GM23248 (cell line): ENCODE measurements at places on chromosomes 13 and 19. TPM values are rescaled to one million over a fixed set of nuclear protein-coding genes. Genes with fewer than 3 reads are reported as not detected.

SHANK1 gene
- 2.7 and 7.1 TPM in 2 replicates for total RNA-seq

ZNF730 gene
- total RNA-seq, result 0.22 and 0.76 TPM in 2 replicates

ADGRE3 gene
- not detected in 2 replicates for total RNA-seq

TBXA2R gene
- 0.76 TPM in 1 of 2 replicates, not detected in the other for total RNA-seq

ZNF208 gene
- under 0.01 TPM in 1 of 2 replicates, not detected in the other for total RNA-seq

CNN2 gene
- total RNA-seq, result 239 and 244 TPM in 2 replicates

TRPC4 gene
- 8.6 and 10.5 TPM in 2 replicates for total RNA-seq

GRCh38 chr19:8367327-8368001 is 3.5 kb downstream of the ANGPTL4 start:
- H3K27ac ChIP-seq, result no peak overlapping the region; the same call in 1 of the 2 replicates
- peak; percentile 92 for DNase-seq
- H3K36me3 ChIP-seq, result no peaks in the 10 kb centered on the region
- H3K4me1 ChIP-seq, result peaks cover 25% of the 10 kb centered on the region
- peak overlapping the region; percentile 53 for H3K4me3 ChIP-seq

- no peak overlapping the region for H3K27ac ChIP-seq
- H3K4me3 ChIP-seq, result no peak overlapping the region
- H3K27me3 ChIP-seq, result no peaks in the 10 kb centered on the region
- H3K36me3 ChIP-seq, result no peaks in the 10 kb centered on the region
These were observed 556.5 kb upstream of the GPC6 start for GRCh38 chr13:92670096-92670495.

- no peaks in the 10 kb centered on the region for H3K4me1 ChIP-seq
- no peaks in the 10 kb centered on the region for H3K27me3 ChIP-seq
- H3K4me3 ChIP-seq, result no peak overlapping the region
- H3K36me3 ChIP-seq, result no peaks in the 10 kb centered on the region
- no peak overlapping the region for H3K27ac ChIP-seq
These were observed 59.9 kb downstream of the ABCC4 start for GRCh38 chr13:95241321-95241720.

- H3K27me3 ChIP-seq, result no peaks in the 10 kb centered on the region
- DNase-seq, result peak; percentile 19
- H3K36me3 ChIP-seq, result no peaks in the 10 kb centered on the region
- no peak overlapping the region for H3K4me3 ChIP-seq
- H3K27ac ChIP-seq, result no peak overlapping the region
These were observed 1124.9 kb downstream of the EFNB2 start for GRCh38 chr13:105410602-105411001.

- H3K36me3 ChIP-seq, result no peaks in the 10 kb centered on the region
- no peaks in the 10 kb centered on the region for H3K27me3 ChIP-seq
- H3K4me3 ChIP-seq, result no peak overlapping the region
- H3K4me1 ChIP-seq, result peaks cover 10% of the 10 kb centered on the region
- DNase-seq, result peak; percentile 44
- no peak overlapping the region for H3K27ac ChIP-seq
These were observed 343.9 kb downstream of the OXGR1 start for GRCh38 chr13:96650301-96650886.

DNA sequence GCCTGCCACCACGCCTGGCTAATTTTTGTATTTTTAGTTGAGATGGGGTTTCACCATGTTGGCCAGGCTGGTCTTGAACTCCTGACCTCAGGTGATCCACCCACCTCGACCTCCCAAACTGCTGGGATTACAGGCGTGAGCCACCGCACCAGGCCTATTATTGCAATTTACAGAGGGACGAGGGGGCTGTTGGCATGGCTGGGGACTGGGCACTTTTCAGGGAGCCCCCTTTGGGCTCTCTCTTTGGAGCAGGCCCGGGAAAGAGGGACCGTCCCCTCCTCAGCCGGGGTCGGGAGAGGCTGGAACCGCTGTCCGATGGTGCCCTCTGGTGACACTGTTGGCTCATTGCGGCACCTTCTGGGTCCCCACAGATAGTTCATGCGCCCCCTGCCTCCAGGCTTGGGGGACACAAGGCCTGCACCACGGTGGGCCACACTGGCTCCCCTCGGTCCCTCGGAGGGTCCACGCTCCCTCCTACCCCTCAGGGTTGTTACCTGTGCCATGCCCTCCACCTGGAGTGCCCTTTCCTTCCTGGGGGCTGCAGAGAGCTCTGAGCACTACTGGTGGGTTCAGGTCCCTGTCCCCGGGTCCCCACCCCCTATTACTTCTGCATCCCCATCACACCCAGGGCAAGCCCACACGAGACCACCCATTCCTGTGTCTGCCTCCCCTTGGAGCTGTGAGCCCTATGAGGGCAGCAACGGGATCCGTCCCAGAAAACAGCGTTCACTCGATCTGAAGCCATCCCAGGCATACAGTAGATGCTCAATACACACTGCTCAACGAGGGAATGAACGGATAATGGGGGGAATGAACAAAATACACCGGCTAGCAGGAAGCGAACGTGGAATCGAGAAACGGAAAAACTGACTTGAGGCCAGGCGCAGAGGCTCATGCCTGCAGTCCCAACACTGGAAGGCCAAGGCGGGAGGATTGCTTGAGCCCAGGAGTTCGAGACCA is 12.5 kb downstream of the FEM1A start:
- peak; percentile 62 for DNase-seq
- H3K27ac ChIP-seq, result no peak overlapping the region
- no peaks in the 10 kb centered on the region for H3K27me3 ChIP-seq
- H3K36me3 ChIP-seq, result no peaks in the 10 kb centered on the region

- H3K36me3 ChIP-seq, result no peaks in the 10 kb centered on the region
- peak overlapping the region; percentile 43 for H3K4me3 ChIP-seq
- peak; percentile 44 for DNase-seq
These were observed 14.1 kb upstream of the CCNA1 start for GRCh38 chr13:36418022-36418805.

DNA sequence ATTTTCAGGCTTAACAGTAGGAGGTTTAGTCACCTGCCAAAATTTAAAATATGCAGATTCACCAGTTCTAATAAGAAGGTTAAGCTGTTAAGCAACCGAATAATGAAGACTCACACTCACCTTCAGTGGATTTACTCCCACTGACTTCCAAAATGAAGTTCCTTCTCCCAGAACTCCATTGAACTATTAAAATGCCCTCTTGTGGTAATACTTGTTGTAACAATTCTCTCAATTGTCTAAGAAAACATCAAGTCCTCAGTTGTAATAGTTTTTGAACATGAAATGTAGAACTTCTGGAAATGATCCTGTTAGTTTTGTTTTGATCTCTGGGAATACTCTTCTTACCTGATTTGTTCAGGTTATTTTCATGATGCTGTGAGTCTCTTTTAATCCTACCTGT is 522.0 kb upstream of the ATXN8OS start:
- H3K27ac ChIP-seq, result no peak overlapping the region
- H3K36me3 ChIP-seq, result no peaks in the 10 kb centered on the region
- no peak overlapping the region for H3K4me3 ChIP-seq
- H3K4me1 ChIP-seq, result no peaks in the 10 kb centered on the region

GRCh38 chr13:100298691-100299090 is 209.8 kb downstream of the PCCA start:
- no peaks in the 10 kb centered on the region for H3K4me1 ChIP-seq
- peaks cover 5% of the 10 kb centered on the region; the same call in 1 of the 2 replicates for H3K36me3 ChIP-seq
- no peak overlapping the region for H3K4me3 ChIP-seq
- no peak overlapping the region for H3K27ac ChIP-seq
- no peak for DNase-seq

GRCh38 chr19:50649433-50650391 is at the start of gene C19orf81:
TSS of gene C19orf81 (plus strand) at chr19:50649445. CDS start at chr19:50649445, 0 bp downstream.
- no peak within 1 kb of the TSS for H3K4me3 ChIP-seq
- no peak within 1 kb of the TSS for H3K27ac ChIP-seq
- H3K27me3 ChIP-seq, result peaks cover 11% of the 10 kb centered on the region
- H3K36me3 ChIP-seq, result no peaks in the 10 kb centered on the region

- no peak for DNase-seq
- no peaks in the 10 kb centered on the region for H3K4me1 ChIP-seq
- no peak overlapping the region for H3K27ac ChIP-seq
- no peaks in the 10 kb centered on the region for H3K27me3 ChIP-seq
- no peaks in the 10 kb centered on the region for H3K36me3 ChIP-seq
- no peak overlapping the region for H3K4me3 ChIP-seq
These were observed 1348.6 kb upstream of the SLC10A2 start for GRCh38 chr13:104414771-104415170.

DNA sequence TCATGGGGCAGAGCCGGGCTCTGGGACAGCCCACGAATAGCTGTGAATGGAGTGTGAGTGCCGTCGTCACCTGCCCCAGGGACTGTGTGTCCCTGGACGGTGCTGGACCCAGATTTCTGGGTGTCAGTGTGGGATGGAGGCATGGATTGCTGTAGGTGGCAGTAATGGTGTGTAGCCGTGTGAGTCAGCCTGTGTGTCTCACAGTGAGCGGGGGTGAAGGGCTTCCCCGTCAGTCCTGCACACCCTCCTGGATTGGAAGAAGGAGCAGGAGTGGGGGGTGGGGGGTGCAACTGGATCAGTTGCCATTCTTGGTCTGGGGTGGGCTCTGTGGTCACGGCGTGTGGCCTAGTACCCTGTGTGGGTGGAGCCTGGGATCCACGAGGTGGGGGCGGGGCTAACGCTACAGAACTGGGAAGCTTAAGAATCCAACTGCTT is 6.5 kb upstream of the LTBP4 start:
- H3K27me3 ChIP-seq, result peaks cover 15% of the 10 kb centered on the region; the same call in 1 of the 2 replicates
- H3K4me3 ChIP-seq, result peak overlapping the region; percentile 33
- H3K4me1 ChIP-seq, result peaks cover 12% of the 10 kb centered on the region
- DNase-seq, result peak; percentile 88
- H3K36me3 ChIP-seq, result no peaks in the 10 kb centered on the region
- no peak overlapping the region for H3K27ac ChIP-seq

DNA sequence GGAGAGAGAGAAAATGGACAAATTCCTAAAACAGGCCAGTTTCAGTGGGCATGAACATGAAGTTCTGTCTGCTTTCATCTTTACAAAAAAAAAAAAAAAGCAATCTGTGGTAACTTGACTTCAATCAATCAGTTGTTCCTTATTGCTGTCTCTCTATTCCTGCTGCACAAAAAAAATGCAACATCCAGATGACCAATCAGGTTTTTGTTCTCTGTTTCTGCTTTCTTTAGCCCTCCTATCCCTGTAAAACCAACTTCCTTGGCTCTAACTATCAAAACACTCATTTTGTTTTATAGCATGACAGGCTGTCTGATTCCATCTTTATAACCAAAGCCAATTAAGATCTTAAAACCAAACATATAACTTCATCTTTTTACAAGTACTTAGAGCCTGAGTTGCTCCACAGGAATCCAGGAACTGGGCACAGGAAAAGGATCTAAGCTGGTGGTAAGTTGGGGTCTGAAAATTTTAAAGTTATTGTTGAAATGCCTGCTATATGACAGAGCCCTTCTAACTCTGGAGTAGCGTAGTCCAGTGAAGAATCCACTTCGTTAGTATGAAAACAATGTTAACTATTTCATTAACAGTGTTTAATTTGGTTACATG is at the start of gene FPR3:
Gene FPR3 (plus strand): TSS at position 273 of the 606 bp plus-strand sequence. CDS start 28,592 bp downstream, outside the sequence.
- H3K27me3 ChIP-seq, result no peaks in the 10 kb centered on the region
- no peak within 1 kb of the TSS for H3K27ac ChIP-seq
- 0 out of 2 replicates have a peak, but pooled peaks cover 10% of the 10 kb centered on the region for H3K4me1 ChIP-seq
- no peak for DNase-seq
- H3K36me3 ChIP-seq, result no peaks in the 10 kb centered on the region

- H3K4me3 ChIP-seq, result no peak overlapping the region
- H3K27me3 ChIP-seq, result no peaks in the 10 kb centered on the region
- H3K4me1 ChIP-seq, result peaks cover 24% of the 10 kb centered on the region
These were observed 117.7 kb downstream of the FNDC3A start for GRCh38 chr13:49093376-49093775.

GRCh38 chr13:42864952-42865767 is 83.8 kb downstream of the FAM216B start:
- H3K27ac ChIP-seq, result no peak overlapping the region
- no peak for DNase-seq
- no peaks in the 10 kb centered on the region; the same call in 1 of the 2 replicates for H3K27me3 ChIP-seq

DNA sequence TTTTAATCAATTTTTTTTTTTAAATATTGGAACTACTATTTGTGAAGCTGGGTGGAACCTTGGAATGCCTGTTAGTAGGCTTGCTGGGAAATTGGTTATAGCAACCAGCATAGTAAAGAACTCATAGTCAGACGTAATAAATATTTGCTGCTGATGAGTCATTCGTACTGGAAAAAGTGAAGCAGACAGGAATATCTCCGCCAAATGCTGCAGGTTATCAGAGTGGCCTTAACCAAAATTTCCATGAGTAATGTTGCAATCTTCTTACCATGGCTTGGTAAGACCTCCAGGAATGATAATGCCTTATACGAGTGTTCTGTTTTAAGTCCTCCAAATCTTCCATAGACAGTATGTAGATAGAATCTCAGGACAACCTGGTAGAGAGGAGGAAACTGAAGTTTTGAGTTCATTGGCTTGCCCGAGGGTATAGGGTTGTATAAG is 34.2 kb downstream of the MBNL2 start:
- no peaks in the 10 kb centered on the region for H3K36me3 ChIP-seq
- peak; percentile 93 for DNase-seq
- peaks cover 66% of the 10 kb centered on the region for H3K4me1 ChIP-seq

DNA sequence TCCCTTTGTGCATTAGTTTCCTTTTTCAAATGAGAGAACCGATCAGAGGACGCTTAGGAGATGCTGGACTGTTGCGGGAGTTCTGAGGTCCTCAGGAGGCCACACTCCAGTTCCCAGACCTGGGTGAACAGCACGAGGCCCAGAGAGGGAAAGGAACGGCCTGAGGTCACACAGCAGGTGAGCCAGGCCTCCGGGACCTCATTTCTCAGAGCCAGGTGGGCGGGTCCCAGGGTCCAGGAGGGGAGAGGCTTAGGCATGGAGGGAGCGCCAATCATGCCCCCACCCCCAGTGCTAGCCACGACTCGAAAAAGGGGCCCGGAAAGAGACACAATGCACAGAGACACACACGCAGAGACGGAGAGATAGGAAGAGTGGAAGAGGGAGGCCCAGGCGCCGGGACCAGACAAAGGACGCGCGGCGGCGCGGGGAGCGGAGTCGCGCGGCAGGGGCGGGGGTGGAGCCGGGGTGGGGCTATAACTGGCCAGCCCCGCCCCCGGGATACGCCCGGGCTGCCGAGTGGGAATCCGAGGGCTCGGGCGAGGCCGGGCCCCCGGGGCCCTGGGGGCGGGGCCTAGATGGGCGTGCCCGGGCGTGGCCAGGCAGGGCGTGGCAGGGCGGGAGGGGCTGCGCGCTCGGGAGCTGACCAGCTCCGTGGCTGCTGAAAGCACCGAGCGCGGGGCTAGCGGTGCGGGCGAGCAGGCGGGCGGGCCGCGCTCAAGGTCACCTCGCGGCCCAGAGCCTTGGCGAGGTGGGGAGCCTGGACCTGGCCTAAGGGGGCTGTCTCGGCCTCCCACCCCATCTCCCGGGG is 1.6 kb downstream of the ELAVL3 start:
- peak; percentile 42 for DNase-seq
- no peaks in the 10 kb centered on the region for H3K36me3 ChIP-seq
- no peak overlapping the region for H3K27ac ChIP-seq
- no peak overlapping the region for H3K4me3 ChIP-seq
- no peaks in the 10 kb centered on the region for H3K4me1 ChIP-seq

DNA sequence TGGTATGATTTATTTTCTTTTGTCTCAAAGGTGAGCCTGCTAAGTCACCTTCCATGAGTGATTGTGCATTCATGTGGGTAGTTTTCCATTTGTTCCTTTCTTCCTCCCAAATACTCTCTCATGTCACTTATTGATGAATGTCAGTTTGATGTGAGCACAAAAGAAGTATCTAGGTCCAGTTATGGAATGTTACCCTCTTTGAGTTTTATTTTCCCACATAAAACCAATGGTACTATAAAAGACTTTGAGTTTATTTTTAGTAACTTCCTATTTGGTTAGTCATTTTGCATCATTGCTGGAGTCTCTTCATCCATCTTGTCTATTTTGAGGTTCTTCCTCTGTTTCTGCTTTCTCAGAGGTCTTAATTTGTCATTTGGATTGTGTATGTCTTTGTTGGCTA is 321.3 kb downstream of the GPC6 start:
- no peak overlapping the region for H3K27ac ChIP-seq
- no peak overlapping the region for H3K4me3 ChIP-seq
- H3K27me3 ChIP-seq, result no peaks in the 10 kb centered on the region
- no peaks in the 10 kb centered on the region for H3K36me3 ChIP-seq
